ENCODE measurements at places on chromosomes 3 and 15.

GRCh38 chr3:177461765-177462164 lies 264.5 kb upstream of the TBL1XR1 start:
- DNase-seq: no peak

DNA sequence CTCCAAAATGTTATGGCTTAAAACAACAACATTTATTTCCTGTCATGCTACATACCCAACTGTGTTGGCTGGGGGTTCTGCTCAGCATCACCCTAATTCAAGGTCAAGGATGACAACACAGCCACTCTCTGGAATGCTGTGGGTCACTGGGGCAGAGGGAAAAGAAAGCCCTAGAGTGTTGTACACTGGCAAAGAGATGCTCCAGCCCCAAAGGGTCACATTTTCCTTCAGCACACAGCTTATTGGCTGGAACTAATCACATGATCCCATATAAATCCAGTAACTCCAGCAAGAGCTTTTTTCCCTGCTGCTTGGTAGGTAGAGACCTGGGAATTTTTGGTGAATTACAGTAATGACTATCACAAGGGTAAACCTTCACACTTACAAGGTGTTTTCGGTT lies 1041.4 kb downstream of the NTRK3 start:
- no peak for DNase-seq

GRCh38 chr15:52441841-52442240 lies 86.8 kb downstream of the MYO5A start:
- DNase-seq: no peak

- no peak for DNase-seq
Measured at GRCh38 chr3:160199108-160199507, 26.1 kb upstream of the C3orf80 start.

- DNase-seq: no peak
Measured at GRCh38 chr3:153669527-153669926, 451.7 kb upstream of the ARHGEF26 start.

- DNase-seq: no peak
Measured at GRCh38 chr3:194474675-194475074, 12.1 kb downstream of the ATP13A3 start.

DNA sequence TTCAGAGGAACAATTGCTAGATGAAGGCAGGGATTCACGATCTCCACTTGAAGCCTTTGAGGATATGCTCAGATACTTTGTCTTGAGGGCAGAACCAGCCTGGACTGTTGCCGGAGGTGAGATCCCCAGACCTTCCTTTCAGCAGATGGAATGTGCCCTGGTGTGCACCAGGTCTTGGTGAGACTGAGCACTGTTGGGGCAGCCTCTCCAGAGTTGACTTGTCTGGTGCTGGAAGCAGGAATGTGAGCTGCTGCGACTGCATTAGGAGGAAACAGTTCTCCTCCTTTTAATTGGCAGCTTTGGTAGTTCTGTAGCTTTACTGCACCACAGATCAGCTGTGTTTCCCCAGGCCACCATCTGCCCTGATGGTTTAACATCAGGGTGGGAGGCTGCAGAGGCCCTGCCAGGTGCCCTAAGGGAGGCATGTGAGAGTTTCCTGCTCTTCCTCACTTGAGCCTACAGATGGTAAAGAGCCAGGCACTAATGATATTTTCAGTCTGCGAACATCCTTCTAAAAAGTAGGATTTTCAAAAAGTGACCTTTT lies 58.5 kb downstream of the CTDSPL start:
- DNase-seq: no peak

DNA sequence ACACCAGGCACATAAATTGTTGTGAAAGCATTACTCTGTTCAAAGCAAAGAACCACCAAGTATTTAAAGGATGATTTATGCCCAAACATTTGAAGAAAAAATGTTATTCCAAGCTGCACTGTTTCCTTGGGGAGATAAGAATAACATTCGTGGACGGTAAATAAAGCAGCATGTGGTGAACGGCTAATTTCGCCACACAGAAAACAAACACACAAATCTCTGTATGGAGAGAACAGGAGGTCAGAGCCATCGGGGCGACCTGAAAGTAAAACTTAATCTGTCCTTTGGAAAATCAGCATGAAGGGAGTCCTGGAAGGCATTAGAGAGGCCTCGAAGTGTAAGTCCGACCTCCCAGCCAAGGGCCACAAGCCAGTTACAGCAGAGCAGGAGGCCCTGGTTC lies 27.1 kb upstream of the GABRG3 start:
- no peak for DNase-seq

DNA sequence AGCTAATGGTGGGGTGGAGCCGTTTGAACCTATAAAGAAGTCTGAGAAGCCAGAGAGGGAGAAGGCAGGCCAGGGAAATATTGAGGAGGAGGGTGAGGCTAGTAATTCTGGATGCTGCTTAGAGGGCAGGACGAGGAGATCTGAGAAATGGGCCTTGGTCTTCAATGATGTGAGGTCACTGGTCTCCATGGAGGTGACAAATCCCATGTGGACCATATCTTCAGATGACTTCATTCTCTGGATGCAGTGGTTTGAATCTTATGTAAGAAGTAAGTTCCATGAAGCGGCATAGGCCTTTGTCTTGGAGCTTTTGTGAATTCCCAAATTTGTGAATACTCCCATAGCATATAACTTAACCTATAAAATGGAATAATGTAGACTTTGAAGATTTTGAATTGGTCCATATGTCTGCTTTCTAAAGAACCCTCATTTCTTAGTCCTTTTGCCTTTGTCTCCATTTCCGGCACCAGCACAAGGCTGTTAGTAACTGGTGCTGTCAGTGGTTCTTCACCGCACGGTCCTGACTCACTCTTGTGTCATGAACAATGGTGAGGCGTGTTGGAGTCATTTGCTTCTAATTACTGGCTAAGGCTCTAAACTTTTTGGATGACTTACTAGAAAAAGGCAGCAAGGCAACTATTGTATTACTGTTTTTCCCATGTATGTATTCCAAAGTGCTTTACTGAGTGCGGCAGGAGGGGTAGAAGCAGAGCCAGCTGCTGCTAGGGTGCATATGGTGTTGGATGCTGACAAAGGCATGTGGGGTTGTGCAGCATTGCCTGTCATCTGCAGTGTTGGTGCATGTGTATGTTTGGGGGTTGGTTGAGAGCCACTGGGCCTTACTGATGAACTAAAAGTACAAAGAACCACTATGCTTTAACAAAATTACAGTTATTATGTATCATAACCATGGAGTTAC lies 279.3 kb upstream of the C2CD4B start:
- DNase-seq: no peak

- no peak for DNase-seq
Measured at GRCh38 chr15:68830141-68830785, 9.6 kb upstream of the ANP32A start.

DNA sequence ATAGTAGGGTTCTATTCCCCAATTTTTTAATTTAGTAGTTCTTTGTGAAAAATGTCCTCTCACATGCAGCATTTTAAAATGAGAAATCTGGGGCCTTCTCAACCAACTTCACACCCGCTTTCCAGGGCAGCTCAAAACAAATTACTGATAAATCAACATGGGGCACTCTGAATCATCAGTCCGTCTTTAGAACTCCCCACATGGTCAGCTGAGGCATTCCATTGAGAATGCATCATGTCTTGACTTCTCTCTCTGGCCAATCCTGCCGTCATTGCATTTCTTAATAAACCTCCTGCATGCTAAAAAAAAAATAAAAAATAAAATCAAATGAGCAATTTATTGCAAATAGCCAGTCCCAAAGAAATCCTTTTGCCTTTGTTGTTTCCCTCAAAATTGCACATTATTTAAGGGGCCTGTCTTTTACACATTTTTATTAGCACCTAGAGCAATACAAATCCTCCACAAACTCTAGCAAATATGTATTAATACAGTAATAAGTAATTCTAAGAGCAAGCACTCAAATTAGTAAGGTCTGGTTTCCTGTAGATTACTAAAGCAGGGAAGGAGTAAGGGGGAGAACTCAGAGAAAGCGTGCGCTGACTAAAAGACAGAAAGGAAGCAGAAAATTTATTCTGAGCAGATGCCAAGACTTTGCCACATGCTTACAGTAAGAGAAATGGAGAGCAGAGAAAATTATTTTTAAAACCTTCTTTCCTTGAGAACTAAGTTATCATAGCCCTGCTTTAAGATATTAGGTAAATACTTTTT lies 175.7 kb downstream of the TNIK start:
- no peak for DNase-seq

DNA sequence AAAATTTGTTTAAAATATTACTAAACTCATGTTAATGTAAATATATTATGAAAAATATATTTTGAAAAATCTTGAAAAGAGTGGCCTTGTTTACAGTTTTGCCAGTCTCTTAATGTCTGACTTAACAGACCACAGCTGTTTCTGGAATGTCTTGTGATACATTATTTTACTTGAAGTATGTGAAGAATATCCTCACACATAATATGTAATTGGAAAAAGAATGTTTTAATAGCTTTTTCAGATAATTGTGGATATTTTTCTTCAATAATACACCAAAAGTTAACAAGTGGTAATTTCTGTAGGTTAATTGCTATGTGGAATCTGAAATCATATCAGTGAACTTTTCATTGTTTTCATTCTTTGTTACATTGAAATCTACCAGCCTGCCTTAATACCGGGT lies 101.3 kb downstream of the UBE2E2 start:
- DNase-seq: no peak

DNA sequence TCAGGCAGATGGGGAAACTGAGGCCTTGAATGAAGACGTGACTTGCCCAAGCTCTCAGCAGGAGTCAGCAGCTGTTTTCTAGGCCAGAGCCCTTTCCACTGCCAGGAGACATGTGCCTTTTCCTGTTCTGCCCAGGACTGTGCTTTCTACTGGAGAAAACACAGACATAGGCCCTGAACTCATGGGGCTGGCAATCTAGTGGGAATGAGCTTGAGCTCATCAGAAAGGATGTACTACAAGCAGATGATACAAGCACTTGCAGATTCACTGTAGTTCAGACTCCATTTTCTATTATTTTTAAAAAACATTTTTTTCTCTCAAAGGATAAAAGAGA lies 14.4 kb downstream of the MASP1 start:
- DNase-seq: no peak

- DNase-seq: no peak
Measured at GRCh38 chr3:153599685-153600084, 437.7 kb downstream of the RAP2B start.

- no peak for DNase-seq
Measured at GRCh38 chr3:61634678-61635077, 73.3 kb downstream of the PTPRG start.

- no peak for DNase-seq
Measured at GRCh38 chr3:58553003-58553402, 16.0 kb upstream of the ACOX2 start.

GRCh38 chr3:186035277-186035676 lies 73.6 kb downstream of the ETV5 start:
- DNase-seq: no peak

- no peak for DNase-seq
Measured at GRCh38 chr3:36201546-36201945, 178.8 kb upstream of the STAC start.

DNA sequence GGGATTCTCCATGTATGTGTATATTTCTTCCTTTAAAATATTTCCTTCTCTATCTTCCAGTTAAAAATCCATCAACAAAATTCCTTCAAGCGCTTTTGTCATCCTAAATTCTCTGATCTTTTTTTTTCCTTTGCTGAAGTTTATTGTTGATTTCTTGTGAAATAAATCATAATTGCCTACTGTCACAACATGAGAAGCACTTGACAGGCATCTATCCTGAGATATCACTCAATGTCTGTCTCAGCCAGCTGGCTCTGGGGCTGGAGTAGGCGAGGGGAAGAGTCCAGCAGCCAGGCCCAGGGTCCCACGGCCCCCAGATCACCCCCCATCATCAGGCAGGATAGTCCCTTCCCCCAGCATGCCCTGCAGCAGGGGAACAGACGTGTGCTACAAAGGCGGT lies 109.0 kb upstream of the TLE3 start:
- no peak for DNase-seq

GRCh38 chr3:61562042-61562720 lies 810 bp downstream of the PTPRG start:
- DNase-seq: no peak

GRCh38 chr3:123285066-123285465 lies 83.3 kb downstream of the SEC22A start:
- DNase-seq: no peak

DNA sequence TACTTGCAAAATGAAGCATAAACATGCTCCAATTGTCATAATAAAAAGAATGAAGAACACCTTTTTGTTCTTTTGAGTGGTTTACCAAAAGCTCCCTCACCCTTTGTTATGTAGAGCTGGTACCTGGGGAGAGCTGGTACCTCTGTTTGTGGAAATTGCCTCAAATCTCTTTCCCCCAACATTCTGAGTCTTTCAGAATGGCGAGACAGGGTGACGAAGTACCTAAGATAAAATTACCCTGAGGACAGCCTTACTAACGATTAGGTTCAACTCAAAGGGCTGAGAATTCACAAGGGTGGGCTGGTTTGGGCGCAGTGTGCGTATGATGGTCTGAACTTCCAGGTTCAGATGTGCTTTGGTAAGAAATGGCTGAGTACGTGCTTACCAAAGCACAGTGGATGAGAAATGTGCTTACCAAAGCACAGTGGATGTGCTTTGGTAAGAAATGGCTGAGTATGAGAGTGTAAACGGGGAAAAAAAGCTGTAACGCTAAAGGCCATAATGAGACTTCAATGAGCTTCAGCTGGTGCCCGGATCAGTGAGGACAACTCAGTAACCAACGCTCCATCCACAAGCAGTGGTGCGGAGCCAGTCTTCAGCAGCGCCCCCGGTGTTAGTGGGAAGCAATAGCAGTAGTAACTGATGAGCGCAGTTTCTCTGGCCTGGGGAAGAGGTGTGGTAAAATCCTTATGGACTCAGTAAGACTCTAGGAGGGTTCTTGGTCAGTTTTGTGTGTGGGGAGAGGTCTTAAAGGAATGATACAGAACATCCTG lies 72.3 kb upstream of the LRIG1 start:
- no peak for DNase-seq

- DNase-seq: no peak
Measured at GRCh38 chr3:20074226-20075063, 34.2 kb downstream of the KAT2B start.

GRCh38 chr3:69691860-69692259 lies 47.4 kb upstream of the MITF start:
- no peak for DNase-seq

- no peak for DNase-seq
Measured at GRCh38 chr3:102415553-102415952, 19.3 kb upstream of the ZPLD1 start.

DNA sequence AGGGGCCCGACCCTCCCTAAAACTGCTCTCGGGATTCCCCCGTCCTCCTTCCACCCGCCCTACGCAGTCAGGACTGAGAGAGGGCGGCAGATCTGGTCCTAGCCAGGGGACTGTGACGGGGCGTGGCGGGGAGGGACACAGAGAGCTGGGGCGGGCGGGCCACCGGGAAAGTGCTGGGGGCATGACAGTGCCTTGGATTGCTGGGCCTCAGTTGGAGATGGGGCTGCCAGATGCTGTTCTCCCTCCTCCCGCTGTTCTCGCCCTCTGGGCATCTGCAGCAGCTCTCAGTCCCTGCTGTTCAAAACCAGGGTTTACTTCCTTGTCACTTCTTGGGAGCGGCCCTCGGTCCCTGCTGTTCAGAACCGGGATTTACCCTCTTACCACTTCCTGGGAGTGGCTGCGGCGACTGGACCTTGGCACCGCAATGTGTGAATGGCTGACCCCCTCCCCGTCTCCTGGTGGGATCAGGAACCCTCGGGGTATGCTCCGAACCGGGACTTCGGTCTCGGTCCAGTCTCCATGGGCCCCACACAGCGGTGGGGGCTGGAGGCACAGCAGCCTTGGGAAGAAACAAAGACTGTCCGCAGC lies 1.8 kb upstream of the RPP25 start:
- DNase-seq: no peak
